ENCODE measurements at places on chromosomes 4 and X.

DNA sequence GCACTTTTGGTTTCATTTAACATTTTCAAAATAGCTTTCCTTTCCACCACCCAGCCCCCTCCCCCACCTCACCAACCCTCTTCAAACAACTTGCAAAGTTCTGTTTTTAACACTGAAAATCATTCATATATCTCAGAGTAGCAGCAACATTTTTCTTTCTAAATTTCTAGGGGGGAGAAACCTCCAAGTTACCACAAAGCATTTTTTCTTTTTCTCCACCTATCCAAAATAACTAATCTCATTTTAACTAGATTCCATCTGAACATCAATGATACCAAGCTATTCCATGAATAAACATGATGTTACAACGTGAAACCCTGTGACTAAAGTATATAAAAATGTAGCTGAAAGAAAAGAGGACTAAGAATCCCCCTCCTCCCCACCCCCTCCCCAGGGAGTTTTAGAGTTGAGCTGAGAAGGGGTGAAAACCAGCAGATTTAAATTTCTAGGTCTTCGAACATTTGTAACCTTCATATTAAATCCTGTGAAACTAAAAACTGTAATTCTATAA is 5.2 kb downstream of the LDB2 start:
- no peak overlapping the region for H3K27ac ChIP-seq
- H3K27me3 ChIP-seq: no peaks in the 10 kb centered on the region
- no peak for DNase-seq
- no peaks in the 10 kb centered on the region for H3K36me3 ChIP-seq

- no peak overlapping the region for H3K27ac ChIP-seq
- no peak overlapping the region for H3K4me3 ChIP-seq
- H3K4me1 ChIP-seq: no peaks in the 10 kb centered on the region
- no peak for DNase-seq
Measured at GRCh38 chrX:141320801-141321200, 78.5 kb upstream of the SPANXC start.

- H3K27me3 ChIP-seq: no peaks in the 10 kb centered on the region
- DNase-seq: no peak
- H3K4me1 ChIP-seq: no peaks in the 10 kb centered on the region
- no peak overlapping the region for H3K4me3 ChIP-seq
- no peaks in the 10 kb centered on the region for H3K36me3 ChIP-seq
Measured at GRCh38 chrX:29555465-29556091, 659.8 kb upstream of the MAGEB2 start.

DNA sequence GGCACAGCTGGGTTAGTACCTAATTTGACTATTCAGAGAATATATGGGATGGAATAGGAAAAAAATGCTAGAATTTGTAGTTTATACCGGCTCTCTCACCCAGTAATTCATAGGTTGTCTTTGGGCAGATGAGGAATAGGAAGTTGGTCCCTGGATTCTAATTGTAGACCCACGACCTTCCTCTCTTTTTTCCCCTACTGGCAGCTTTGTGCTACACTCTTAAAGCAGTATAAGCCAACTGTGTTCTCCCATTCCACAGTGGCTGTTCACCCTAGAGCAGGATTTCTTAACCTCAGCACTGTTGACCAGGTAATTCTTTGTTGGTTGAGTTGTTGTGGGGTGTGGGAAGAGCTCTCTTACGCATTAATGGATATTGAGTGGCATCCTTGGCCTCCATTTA is 92.9 kb downstream of the FNIP2 start:
- peaks cover 5% of the 10 kb centered on the region for H3K27me3 ChIP-seq
- no peaks in the 10 kb centered on the region for H3K36me3 ChIP-seq
- DNase-seq: no peak
- no peak overlapping the region for H3K4me3 ChIP-seq
- H3K4me1 ChIP-seq: no peaks in the 10 kb centered on the region

- peaks cover 5% of the 10 kb centered on the region for H3K4me1 ChIP-seq
- no peak overlapping the region for H3K27ac ChIP-seq
- no peak for DNase-seq
- no peaks in the 10 kb centered on the region for H3K36me3 ChIP-seq
- H3K4me3 ChIP-seq: no peak overlapping the region
- no peaks in the 10 kb centered on the region for H3K27me3 ChIP-seq
Measured at GRCh38 chr4:98617358-98618047, 40.9 kb downstream of the TSPAN5 start.

DNA sequence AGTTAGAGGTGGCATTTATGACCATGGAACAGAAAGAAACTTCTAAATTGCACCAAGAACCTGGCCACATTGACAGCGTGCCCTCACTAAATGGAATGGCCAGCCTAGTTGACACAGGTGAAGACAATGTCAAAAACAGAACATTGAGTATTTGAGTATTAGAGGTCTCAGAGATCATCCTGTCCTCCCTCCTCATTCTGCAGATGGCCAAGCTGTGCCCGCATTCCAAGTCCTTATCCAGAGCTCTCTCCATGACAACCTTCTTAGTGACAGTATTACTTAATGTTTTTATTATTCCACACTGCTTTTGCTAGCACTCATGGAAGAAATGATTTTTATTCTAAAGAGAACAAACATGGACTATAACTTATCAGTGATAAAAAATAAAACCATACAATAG is 9.9 kb upstream of the CCDC110 start:
- no peaks in the 10 kb centered on the region for H3K36me3 ChIP-seq
- H3K27me3 ChIP-seq: peaks cover 15% of the 10 kb centered on the region
- no peaks in the 10 kb centered on the region for H3K4me1 ChIP-seq
- no peak overlapping the region for H3K4me3 ChIP-seq
- H3K27ac ChIP-seq: no peak overlapping the region

DNA sequence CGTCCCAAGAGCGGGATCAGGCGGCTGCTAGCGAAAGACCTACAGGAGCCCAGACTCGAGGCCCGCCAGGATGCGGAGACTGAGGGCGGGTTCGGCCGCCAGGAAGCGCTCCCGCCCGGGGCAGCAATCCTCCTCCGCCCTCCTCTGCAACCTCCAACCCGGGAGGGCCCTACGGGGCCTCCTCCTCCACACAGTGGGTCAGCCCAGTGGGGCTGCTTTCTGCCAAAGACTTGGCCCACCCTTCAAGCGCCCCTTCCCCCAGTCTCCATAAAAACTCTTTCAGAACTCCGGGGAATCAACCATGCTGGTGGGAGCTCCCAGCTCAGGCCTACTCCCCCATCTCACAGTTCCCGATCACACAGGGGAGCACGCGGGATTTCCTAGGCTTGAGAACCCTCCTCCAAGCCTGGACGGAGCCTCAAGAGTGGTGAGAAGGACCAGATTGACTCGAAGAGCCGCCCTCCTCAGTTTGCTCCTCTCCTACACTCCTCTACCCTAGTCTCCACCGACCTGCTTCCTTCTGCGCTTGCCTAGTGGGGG is 77.5 kb downstream of the RLIM start:
- no peaks in the 10 kb centered on the region for H3K36me3 ChIP-seq
- no peak overlapping the region for H3K27ac ChIP-seq
- H3K4me1 ChIP-seq: peaks cover 5% of the 10 kb centered on the region

DNA sequence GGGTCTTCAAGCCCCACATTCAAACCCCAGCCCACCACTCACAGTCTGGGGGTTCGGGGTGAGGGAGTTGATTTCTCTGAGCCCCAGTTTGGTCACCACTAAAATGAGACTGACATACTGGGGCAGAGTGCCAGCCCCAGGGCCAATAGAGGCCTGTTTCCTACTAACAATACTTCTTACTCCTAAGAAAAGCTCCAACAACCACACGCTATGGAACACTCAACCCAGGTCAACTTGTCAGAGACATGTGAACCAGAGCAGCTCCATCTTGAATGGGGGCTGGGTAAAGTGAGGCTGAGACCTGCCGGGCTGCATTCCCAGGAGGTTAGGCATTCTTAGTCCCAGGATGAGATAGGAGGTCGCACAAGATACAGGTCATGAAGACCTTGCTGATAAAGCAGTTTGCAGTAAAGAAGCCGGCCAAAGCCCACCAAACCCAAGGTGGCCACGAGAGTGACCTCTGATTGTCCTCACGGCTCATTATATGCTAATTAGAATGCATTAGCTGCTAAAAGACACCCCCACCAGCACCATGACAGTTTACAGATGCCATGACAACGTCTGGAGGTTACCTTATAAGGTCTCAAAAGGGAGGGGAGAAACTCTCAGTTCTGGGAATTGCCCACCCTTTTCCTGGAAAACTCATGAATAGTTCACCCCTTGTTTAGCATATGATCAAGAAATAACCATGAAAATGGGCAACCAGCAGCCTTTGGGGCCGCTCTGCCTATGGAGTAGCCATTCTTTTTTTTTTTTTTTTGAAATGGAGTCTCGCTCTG is 26.6 kb upstream of the HTRA3 start:
- DNase-seq: no peak
- no peaks in the 10 kb centered on the region for H3K4me1 ChIP-seq
- H3K27me3 ChIP-seq: no peaks in the 10 kb centered on the region
- H3K4me3 ChIP-seq: no peak overlapping the region

- no peak overlapping the region for H3K4me3 ChIP-seq
- H3K27me3 ChIP-seq: no peaks in the 10 kb centered on the region
- peaks cover 4% of the 10 kb centered on the region for H3K4me1 ChIP-seq
- no peak for DNase-seq
- H3K27ac ChIP-seq: no peak overlapping the region
- H3K36me3 ChIP-seq: no peaks in the 10 kb centered on the region
Measured at GRCh38 chr4:75634951-75635350, 4.6 kb upstream of the CDKL2 start.

DNA sequence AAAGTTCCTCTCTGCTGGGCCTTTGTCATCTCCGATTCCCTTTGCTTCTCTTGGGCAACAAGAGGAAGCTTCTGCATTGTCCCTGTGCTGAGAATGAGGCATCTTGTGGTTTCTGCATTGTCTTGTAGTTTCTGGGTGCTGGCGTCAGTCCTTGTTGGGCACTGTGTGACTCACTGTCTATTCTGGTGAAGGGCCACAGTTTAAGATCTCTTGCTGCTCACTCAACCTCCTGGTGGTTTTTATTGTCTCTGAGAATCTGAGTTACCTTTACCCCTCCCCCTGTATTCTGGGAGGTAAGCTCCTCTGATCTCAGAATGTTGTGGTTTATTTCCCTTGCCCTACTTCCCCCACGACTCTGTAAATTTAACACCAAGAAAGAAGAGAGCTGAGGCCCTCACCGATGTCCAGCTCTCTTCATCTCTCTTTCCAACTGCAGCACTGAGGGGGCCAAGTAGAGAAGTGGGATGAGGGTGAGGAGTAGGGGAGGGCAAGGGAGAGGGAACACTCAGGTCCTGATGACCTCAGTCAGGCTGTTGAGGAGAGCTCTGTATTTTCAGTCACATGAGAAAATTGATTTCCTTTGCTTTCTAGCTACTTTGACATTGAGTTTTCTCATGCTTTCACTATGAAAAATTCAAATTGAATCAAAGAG is 441.6 kb upstream of the PITX2 start:
- no peaks in the 10 kb centered on the region for H3K4me1 ChIP-seq
- H3K36me3 ChIP-seq: no peaks in the 10 kb centered on the region
- no peak overlapping the region for H3K4me3 ChIP-seq
- DNase-seq: no peak
- no peak overlapping the region for H3K27ac ChIP-seq

DNA sequence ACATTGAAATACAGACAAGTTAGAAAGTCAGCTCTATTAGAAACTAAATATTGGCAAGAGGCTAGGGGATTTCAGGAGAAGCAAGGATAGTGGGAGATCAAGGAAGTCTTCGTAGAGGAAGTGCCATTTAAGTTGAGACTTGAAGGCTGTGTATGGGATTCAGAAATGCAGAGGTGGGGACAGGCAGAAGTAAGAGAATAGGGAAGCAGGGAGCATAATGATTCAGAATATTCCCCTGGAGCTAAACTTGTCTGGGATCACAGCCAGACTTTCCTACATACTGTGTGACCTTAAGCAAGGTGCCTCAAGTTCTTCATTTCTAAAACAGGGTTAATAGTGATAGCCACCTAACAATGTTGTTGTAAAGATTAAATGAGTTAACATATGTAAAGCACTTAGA is 108.8 kb downstream of the DDIT4L start:
- H3K27ac ChIP-seq: no peak overlapping the region
- H3K36me3 ChIP-seq: no peaks in the 10 kb centered on the region
- H3K4me1 ChIP-seq: no peaks in the 10 kb centered on the region
- DNase-seq: no peak
- no peak overlapping the region for H3K4me3 ChIP-seq

DNA sequence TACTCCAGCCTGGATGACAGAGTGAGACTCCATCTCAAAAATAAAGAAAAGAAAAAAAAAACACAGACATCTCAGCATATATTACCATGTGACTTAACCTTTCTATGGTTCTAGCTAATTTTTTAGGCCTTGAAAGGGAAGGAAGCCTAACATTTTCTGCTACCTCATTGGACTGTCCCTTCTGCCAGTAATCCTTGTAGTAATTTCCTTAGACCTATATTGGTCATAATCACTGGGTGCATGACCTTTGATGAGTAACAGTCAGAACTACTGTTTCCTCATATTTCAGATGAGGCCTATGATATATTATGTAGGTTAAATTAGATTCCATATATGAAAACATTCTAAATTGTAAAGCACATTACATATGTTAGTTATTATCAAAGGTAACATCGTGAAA is 9.6 kb downstream of the XIAP start:
- H3K4me1 ChIP-seq: peaks cover 4% of the 10 kb centered on the region
- H3K4me3 ChIP-seq: no peak overlapping the region
- H3K27ac ChIP-seq: peak overlapping the region; percentile 30
- no peaks in the 10 kb centered on the region for H3K27me3 ChIP-seq
- no peaks in the 10 kb centered on the region for H3K36me3 ChIP-seq

GRCh38 chr4:162131256-162131655 is 32.5 kb downstream of the FSTL5 start:
- H3K4me3 ChIP-seq: no peak overlapping the region
- no peak for DNase-seq
- H3K4me1 ChIP-seq: no peaks in the 10 kb centered on the region
- H3K27me3 ChIP-seq: no peaks in the 10 kb centered on the region

DNA sequence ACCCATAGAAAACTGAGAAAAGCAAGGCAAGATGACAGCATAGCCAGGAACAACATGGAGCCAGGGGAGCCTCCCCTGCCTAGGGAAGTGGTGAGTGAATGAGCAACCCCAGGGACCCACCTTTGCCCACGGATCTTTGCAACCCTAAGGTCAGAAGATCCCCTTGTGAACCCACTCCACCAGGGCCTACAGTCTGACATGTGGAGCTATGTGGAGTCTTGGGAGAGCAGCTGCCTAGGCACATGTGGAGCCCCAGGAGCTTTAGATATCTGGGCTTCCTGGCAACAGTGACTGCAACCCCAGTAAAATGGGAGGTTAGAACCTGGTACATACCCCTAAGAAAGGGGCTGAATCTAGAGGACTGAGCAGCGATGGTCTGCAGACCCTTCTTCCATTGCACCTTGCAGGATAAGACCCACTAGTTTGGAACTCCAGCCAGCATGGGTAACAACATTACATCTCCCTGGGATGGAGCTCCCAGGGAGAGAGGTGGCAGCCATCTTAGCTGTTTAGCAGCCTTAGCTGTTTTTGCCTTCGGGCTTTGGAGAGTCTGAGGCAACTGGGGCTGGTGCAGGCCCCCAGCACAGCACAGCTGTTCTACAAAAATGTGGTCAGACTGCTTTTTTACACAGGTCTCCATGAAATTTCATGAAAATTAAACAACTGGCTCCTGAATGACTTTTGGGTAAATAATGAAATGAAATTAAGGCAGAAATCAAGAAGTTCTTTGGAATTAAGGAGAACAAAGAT is 104.7 kb upstream of the TRIM2 start:
- H3K27me3 ChIP-seq: no peaks in the 10 kb centered on the region
- no peaks in the 10 kb centered on the region for H3K4me1 ChIP-seq
- H3K4me3 ChIP-seq: no peak overlapping the region
- H3K36me3 ChIP-seq: no peaks in the 10 kb centered on the region

- peak overlapping the region; percentile 61 for H3K4me3 ChIP-seq
- H3K4me1 ChIP-seq: peaks cover 13% of the 10 kb centered on the region
- DNase-seq: no peak
- no peaks in the 10 kb centered on the region for H3K36me3 ChIP-seq
- H3K27me3 ChIP-seq: no peaks in the 10 kb centered on the region
Measured at GRCh38 chrX:71096760-71097032, 1.0 kb downstream of the FOXO4 start.
